ENCODE measurements at places on chromosomes 6 and 20.

GRCh38 chr6:115896538-115897129 is 164.1 kb downstream of the FRK start:
- DNase-seq = no peak

GRCh38 chr20:2757969-2758368 is 42.5 kb downstream of the CPXM1 start:
- no peak for DNase-seq

DNA sequence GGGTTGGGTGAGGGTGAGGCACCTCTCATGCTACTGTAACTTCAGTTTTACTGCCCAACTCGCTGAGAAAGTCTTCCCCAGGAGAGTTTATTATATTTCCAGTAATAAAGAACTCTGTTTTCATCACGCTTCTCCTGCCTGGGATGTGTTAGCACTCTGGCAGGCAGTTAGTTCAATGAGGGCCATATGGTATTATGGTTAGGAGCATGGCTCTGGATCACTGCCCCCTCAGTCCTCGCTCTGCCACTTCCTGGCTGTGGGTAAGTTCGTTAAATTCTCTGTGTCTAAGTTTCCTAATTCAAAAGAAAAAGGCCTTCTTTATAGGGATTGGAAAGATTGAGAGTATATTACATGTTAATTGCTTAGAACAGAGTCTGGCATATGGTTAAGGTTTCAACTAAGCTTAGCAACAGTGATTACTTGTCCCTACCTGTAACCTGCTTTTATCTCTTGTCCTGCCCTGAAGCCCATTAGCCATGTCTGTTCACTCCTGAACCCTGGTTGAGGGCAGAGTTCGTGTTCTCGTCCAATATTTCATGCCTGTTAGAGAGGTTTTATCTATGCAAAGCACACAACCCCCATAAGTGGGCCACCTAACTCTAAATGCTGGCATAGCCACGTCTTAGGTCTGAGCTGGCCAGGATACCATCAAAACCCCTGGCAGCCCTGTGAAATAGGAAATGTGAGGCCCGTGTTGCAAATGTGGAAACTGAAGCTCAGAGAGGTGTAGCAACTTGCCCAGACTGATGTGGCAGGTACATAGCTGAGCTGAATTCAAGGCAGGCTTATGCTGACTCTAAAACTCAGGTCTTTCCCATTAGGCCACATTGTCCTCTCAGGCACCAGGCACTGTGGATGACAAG is 342.5 kb upstream of the JARID2 start:
- DNase-seq = no peak

DNA sequence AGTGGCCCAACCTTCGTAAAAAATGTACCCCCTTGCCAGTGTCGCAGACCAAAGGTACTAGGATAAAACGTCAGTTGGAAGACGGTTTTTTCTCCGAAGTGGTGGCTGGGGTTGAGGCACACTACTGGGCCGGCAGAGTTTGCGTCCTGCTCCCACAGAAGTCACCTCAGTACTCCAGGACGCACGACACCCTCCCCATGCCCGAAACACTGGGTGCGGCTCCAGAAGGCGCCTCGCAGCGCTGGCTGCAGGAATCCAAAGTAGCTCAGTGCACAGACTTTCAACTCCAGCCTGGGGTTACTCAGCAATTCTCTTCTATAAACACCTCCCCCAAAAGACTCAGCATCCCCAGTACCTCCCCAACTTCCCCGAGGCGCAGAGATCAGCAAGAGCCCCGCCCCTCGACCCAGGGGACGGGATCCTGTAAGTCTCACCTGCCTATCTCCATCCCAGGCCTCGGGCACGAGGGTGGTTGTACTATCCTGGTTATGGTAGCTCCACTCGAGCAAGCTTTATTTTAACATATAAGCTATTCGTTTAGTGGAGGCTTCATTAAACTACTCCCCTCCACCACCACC is 88.2 kb downstream of the ZFP64 start:
- DNase-seq = no peak

- DNase-seq = no peak
Observed at GRCh38 chr6:139868576-139868975, 494.1 kb upstream of the CITED2 start.

Measured in naive thymus-derived CD8-positive, alpha-beta T cell (primary cell).